ENCODE measurements at places on chromosomes 6 and 20.

GRCh38 chr6:24324617-24325016 lies 33.2 kb downstream of the DCDC2 start:
- DNase-seq: no peak

DNA sequence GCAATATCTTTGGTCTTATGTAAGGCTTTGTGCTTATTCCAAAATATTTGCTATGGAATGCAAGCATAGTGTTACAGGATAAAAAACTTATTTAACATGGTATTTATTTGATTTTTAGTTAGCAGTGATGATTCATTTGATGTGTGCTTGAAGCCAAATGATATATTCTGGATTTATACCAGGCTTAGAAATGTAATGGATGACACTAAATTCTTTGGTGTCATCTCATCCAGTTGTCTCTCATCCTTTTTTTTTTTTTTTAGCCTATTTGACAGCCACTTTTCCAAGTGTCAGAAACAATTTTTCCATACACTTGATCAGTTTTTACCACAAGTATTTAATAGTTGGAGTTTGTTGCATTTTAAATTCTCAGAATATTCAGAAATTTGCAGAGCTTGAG lies 515.3 kb downstream of the CDKAL1 start:
- DNase-seq: no peak

DNA sequence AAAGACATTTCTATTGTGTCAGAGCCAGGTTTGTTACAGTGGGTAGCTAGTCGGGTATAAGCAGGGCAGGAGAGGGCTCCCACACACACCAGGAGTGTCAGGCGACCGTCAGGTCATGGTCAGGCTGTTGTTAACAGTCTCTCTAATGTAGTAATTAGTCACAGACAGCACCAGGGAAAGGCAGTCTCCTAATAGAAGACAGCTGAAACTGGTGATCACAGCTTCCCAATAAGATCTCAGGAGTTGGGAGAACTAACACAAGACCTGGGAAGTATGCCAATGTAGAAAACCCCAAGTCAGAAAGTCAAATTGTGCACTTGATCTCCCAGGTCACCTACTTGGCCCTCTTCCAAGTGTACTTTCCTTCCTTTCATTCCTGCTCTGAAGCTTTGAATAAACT lies 53.0 kb upstream of the GPR6 start:
- DNase-seq: no peak

DNA sequence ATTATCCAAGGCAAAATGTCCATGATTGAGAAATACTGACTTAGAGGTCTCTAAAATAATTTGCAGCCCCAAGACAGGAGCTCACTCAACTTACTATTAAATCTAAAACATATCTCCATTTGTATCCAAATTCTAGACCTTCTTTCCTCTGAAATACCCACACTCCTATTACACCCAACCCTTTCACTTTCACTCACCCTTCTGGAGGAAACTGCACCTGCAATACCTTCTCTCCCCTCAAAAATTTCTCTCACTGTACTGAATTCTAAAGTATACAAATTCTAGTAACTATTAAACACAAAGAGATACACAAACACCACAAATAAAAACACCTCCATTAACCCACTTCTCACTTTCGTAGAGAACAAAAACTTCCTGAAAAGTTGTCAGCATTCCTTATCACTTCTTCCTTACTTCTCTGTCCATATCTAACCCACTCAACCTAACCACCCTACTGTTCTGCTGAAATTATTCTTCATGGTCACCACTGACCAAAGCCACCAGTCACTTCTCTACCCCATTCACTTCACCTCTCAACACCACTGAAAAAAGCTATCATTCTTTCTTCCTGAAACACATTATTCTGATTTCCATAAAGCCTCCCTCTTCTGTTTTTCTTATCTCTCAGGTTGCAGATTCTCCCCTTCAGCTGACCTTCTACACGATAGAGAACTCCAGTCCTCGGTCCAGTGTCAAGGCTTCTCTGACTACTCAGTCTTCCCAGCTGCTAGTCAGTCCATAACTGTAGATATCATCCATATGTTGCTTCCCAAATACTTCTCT lies 12.0 kb downstream of the LMBRD1 start:
- no peak for DNase-seq

DNA sequence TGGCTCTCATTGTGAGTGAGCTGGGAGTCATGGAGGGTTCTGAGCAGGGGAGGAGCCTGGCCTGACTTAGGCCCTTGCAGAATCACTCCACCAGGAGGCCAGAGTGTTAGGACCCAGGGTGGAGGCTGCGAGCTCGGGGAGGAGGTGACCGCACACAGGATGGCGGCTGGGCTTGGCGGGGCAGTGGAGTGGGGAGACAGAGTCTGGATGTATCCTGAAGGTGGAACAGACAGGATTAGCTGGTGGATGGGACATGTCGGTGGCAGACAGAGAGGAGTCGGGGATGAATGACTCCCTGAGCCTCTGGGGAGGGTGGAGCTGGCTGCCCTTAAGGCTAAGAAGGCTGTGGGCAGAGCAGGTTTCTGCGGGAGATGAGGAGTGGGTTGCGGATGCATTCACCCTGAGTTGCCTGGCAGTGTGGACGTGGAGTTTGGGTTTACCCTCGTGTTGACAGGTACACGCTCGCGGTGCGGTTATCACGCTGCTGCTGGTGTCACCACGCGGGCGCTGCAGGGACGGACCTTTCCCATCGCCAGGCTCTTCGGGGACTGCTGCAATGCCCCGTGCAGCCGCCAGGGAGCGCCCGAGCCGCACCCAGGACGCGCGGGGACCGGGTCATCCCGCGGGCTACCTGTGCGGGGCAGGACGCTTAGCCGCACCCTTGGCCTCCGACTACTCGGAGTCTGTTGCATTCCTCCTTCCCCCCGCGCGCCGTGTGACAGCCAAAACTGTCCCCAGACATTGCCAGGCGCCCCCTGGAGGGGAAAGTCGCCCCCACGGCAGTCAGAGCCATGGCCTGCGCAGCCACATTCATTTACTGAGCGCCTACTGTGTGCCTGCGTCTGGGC lies 43.0 kb upstream of the PTGIS start:
- DNase-seq: peak; percentile 72
